Right cardiac atrium (tissue), 5 donors: ENCODE measurements at places on chromosomes 12 and 14. TPM values are rescaled to one million over a fixed set of nuclear protein-coding genes. Genes with fewer than 3 reads are reported as not detected.

The FAR2 gene
- 9.7 TPM for total RNA-seq

The WSB2 gene
- total RNA-seq = 73.3 TPM

The MYH7 gene
- total RNA-seq = 461 TPM

The TDP1 gene
- 4.7 TPM for total RNA-seq

The AKAP5 gene
- total RNA-seq = 0.22 TPM

The OR4E1 gene
- not detected for total RNA-seq

The SERPINA12 gene
- not detected for total RNA-seq

The PRPF40B gene
- 19.2 TPM for total RNA-seq

The ALG10B gene
- 7.1 TPM for total RNA-seq

The ADAM21 gene
- total RNA-seq = not detected

The ARMH4 gene
- total RNA-seq = 9.9 TPM

The SLC39A5 gene
- not detected for total RNA-seq

The RD3L gene
- 11.2 TPM for total RNA-seq

The JPH4 gene
- 0.11 TPM for total RNA-seq

The PLXNC1 gene
- total RNA-seq = 5.1 TPM

The FAM222A gene
- total RNA-seq = 10.6 TPM

The KCNMB4 gene
- total RNA-seq = 3.0 TPM

The ADAMTS20 gene
- total RNA-seq = not detected

The FOXM1 gene
- total RNA-seq = 0.33 TPM

The ACSM4 gene
- total RNA-seq = not detected

The ATL1 gene
- 2.2 TPM for total RNA-seq

The TAS2R20 gene
- total RNA-seq = 1.4 TPM

The CRACR2A gene
- 7.5 TPM for total RNA-seq

The CAMKK2 gene
- 15.8 TPM for total RNA-seq

The SERPINA9 gene
- not detected for total RNA-seq

The LAG3 gene
- 1.1 TPM for total RNA-seq
